CD4-positive, alpha-beta memory T cell (primary cell): ENCODE measurements at places on chromosomes 5 and 9. TPM values are rescaled to one million over a fixed set of nuclear protein-coding genes. Genes with fewer than 3 reads are reported as not detected.

GRCh38 chr5:6076341-6077239, 301.8 kb downstream of the MED10 start:
- H3K4me1 ChIP-seq: no peaks in the 10 kb centered on the region
- DNase-seq: no peak
- no peak overlapping the region for H3K27ac ChIP-seq
- no peaks in the 10 kb centered on the region for H3K27me3 ChIP-seq
- H3K4me3 ChIP-seq: no peak overlapping the region

DNA sequence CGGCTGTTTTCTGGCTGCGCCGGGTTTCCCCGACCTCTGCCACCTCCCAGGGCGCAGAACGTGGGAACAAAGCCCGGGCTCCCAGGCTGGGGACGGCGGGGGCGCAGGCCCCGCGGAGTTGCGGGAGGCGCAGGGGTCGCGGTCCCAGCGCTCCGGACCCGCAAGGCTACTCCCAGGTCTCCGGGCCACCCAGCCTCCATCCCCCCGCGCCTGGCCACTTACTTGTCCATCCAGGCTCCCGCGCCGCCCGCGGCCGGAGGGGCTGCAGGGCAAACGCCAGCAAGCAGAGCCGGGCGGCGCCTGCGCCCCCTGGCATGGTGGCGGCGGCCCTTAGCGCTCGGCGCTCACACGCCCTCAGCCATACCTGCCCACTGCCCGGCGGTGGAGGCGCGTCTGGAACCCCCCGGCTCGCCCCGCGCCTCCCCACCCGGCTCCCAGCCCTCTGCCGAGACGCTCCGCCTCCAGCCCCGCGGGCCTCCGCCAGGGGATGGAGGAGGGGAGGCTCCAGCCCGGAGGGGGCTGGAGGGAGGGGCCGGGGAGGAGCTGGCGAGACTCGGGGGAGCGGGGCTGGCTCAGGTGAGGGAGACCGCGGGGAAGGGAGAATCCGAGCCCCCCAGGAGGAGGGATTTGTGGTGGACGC, at the start of gene ADAM19:
TSS of gene ADAM19 (minus strand) at position 395 of the 640 bp plus-strand sequence. CDS start at position 316, 79 bp downstream.
- DNase-seq: peak; percentile 53
- H3K27ac ChIP-seq: peak within 1 kb of the TSS; percentile 73
- no peaks in the 10 kb centered on the region for H3K36me3 ChIP-seq
- H3K4me3 ChIP-seq: peak within 1 kb of the TSS; percentile 82
- H3K4me1 ChIP-seq: peaks cover 51% of the 10 kb centered on the region

The CTSV gene
- not detected for total RNA-seq

DNA sequence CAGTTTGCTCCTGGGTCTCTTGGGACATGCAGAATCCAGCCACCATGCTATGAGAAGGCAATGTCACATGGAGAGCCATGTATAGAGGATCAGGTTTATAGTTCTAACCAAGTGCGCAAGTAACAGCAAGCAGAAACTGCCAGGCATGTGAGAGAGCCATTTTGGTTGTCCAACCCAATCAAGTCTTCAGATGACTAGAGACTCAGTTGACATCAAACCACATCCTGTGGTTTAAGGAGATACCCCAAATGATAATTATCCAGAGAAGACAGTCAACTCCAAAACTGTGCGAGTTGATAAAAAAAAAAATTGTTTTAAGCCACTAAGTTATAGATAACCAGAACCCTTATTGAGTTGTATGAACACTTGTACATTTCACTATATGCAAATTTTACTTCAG, 40.2 kb downstream of the TMEM232 start:
- no peak for DNase-seq
- H3K4me3 ChIP-seq: no peak overlapping the region
- no peaks in the 10 kb centered on the region for H3K27me3 ChIP-seq
- no peak overlapping the region for H3K27ac ChIP-seq
- H3K4me1 ChIP-seq: no peaks in the 10 kb centered on the region

The SYNPO gene
- not detected for total RNA-seq

The MLANA gene
- not detected for total RNA-seq

- no peak overlapping the region for H3K27ac ChIP-seq
- H3K4me1 ChIP-seq: peaks cover 5% of the 10 kb centered on the region
- no peaks in the 10 kb centered on the region for H3K27me3 ChIP-seq
- H3K4me3 ChIP-seq: no peak overlapping the region
- DNase-seq: no peak
Measured at GRCh38 chr9:20479419-20480155, 142.7 kb downstream of the MLLT3 start.

DNA sequence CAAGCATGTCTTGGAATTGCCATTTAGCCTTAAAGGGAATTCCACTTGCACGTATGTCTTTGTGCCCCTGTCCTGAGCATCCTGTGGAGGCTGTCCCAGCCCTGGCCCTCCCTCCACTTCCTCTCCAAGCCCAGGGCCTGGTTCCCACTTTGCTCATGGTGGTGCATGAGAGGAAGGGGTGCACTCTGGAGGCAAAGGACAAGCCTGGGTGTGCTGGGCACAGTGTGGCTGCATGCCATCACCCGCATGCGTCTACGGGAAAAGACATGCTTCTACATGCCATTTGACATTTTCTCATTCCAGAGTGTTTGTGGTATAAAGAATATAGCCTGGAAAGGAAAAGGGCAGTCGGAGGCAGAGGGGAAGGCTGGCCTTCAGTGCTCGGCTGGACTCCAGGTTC, 7.2 kb upstream of the IRX2 start:
- DNase-seq: no peak
- H3K4me3 ChIP-seq: no peak overlapping the region
- no peaks in the 10 kb centered on the region for H3K4me1 ChIP-seq

DNA sequence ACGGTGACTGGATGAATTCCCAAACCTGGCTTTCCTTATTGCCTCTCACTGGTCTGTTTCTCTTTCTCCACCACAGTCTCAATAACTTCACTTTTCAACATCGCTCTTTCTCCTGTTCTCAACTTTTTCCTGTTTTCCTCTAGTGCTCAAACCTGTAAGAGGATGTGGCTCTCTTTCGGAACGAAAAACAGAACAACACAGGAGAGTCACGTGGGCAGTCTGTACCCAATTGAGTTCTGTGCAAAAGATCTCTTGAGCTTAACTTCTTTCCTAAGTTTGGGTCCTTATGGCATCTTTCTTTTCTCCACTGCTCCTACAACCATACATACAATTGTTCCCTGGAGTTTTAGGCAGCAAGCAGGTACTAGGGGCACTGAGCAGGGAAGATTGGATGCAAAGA, 8.9 kb downstream of the HAVCR1 start:
- DNase-seq: no peak
- H3K27me3 ChIP-seq: no peaks in the 10 kb centered on the region
- H3K36me3 ChIP-seq: no peaks in the 10 kb centered on the region
- peak overlapping the region; percentile 18 for H3K4me3 ChIP-seq

DNA sequence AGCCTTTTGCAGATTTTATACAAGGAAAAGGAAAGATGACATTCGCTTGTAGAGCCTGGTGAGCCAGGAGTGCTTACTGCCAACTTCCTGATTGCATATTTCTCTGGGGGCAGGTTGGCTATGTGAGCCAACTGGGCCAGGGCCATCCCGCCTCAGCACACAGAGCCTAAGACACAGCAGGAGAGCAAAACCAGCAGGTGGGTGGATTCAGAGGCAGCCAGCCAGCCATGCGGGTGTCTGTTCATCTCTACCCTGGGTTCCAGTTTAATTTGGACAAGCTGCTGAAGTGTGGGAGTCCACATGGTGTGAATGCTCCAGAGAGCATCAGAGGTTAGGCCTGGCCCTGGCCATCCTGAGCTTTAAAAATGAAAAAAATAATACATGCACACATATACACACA, 291.4 kb downstream of the ARHGEF28 start:
- H3K36me3 ChIP-seq: no peaks in the 10 kb centered on the region
- H3K27me3 ChIP-seq: no peaks in the 10 kb centered on the region
- no peaks in the 10 kb centered on the region for H3K4me1 ChIP-seq
- DNase-seq: no peak

The MAP3K1 gene
- 146 TPM for total RNA-seq

- no peaks in the 10 kb centered on the region for H3K4me1 ChIP-seq
- no peak overlapping the region for H3K4me3 ChIP-seq
- no peaks in the 10 kb centered on the region for H3K36me3 ChIP-seq
Measured at GRCh38 chr9:37952731-37953130, 48.8 kb upstream of the SLC25A51 start.

DNA sequence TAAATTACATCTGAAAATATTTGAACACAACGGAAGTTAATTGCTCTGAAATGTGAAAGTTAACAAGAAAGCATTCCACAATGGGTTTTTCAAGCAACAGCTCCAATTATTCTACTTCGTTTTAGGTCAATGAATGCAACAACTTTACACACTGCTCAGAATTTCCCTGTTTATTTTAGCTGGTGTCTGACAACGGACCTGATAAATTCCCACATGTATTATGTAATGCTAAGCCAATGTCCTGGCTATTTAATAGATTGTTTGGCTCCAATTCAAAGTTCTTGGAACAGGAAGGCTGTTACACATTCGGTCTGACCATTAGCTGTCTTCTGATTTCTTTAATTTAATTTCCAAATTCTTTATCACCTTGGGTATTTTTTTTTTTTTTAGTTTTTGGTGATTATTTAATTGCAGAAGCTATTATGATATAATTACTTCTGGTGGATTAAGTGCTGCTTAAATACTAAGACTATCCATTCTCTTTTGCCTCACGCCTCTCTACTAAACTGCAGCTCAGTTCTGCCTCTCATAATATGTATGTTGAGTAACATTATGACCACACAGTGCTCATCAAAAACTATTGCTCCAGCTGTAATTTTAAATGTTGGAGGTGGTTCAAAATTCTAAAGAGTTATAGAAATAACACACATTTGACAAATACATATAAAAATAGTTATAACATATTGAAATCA, 57.9 kb downstream of the MEF2C start:
- no peaks in the 10 kb centered on the region for H3K27me3 ChIP-seq
- no peak for DNase-seq
- no peaks in the 10 kb centered on the region for H3K36me3 ChIP-seq
- no peak overlapping the region for H3K27ac ChIP-seq
- H3K4me3 ChIP-seq: no peak overlapping the region

DNA sequence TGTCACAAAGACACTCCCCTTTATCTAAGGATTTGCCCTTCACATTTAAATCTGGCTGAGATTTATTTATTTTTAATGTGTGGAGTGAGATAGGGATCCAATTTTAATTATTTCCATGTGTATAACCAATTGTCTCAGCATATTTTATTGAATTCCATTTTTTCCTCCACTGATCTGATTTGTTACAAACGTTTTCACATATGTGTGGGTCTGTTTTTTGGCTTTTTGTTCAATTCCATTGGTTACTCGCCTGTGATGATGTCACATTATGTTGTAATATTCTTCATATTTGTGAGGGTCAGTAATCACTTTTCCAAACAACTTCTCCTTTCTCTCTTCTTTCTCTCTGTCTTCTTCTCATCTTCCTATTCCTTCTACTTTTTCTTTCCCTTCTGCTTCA, 278.3 kb upstream of the RFX3 start:
- no peaks in the 10 kb centered on the region for H3K36me3 ChIP-seq
- no peak overlapping the region for H3K27ac ChIP-seq
- no peak for DNase-seq
- no peaks in the 10 kb centered on the region for H3K27me3 ChIP-seq
- no peak overlapping the region for H3K4me3 ChIP-seq
- H3K4me1 ChIP-seq: no peaks in the 10 kb centered on the region

- no peaks in the 10 kb centered on the region for H3K36me3 ChIP-seq
- no peaks in the 10 kb centered on the region for H3K27me3 ChIP-seq
- H3K4me3 ChIP-seq: no peak overlapping the region
- no peak for DNase-seq
- no peak overlapping the region for H3K27ac ChIP-seq
- H3K4me1 ChIP-seq: no peaks in the 10 kb centered on the region
Measured at GRCh38 chr9:12819436-12820185, 44.8 kb downstream of the LURAP1L start.

DNA sequence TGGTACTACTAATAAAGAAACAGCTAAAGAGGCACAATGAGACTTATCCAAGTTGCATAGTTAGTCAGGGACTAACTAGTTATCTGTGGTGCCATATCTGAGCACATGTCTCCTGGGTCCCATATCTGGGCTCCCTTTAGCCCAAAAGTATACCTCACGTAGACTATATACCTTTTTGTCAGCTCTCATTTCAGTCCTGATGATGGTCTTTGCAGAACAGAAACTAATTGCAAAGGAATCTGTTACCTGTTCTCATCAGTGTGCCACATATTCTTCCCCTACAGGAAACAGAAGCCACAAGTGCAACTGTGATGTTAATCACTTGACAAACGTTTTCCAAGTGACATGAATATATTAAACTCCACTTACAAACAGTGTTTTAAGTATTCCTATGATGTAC, 395.2 kb downstream of the KIAA0825 start:
- no peak overlapping the region for H3K4me3 ChIP-seq
- H3K36me3 ChIP-seq: no peaks in the 10 kb centered on the region
- H3K27ac ChIP-seq: no peak overlapping the region
- DNase-seq: no peak

The GCNT4 gene
- total RNA-seq: 30.8 TPM

DNA sequence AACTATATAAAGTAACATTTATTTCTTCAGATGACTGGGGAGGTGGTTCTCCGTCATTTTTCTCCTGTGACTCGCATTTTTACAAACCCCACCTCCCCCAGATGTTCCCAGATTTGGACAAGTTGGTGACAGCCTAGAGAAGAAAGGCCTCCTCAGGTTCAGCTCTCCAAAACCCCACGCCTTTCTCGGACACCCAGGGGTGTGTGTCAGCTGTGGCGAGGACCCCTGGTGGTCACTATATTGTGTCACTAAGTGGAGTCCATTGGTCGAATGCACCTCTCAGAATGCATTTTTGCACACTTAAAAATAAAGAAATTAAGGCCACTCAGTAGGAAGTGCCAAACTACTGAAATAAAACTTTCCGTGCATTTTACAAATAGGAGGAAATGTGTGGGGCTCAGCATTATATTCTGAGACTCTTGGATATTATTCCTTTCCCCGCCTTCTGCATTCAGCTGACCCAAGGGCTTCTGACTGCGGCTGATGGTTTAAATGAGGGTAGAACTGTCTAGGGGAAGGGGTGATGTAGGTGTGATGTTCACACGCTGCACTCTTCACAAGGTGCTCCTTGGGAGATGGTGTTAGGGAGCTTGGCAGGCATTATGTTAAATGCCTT, 47.6 kb downstream of the ACO1 start:
- no peaks in the 10 kb centered on the region for H3K4me1 ChIP-seq
- no peak for DNase-seq
- H3K4me3 ChIP-seq: no peak overlapping the region

The CDX1 gene
- not detected for total RNA-seq

- H3K36me3 ChIP-seq: no peaks in the 10 kb centered on the region
- no peak overlapping the region for H3K4me3 ChIP-seq
- no peaks in the 10 kb centered on the region for H3K4me1 ChIP-seq
Measured at GRCh38 chr9:105354448-105354847, 93.4 kb upstream of the FSD1L start.

- H3K36me3 ChIP-seq: no peaks in the 10 kb centered on the region
- no peaks in the 10 kb centered on the region for H3K4me1 ChIP-seq
- H3K27me3 ChIP-seq: peaks cover 10% of the 10 kb centered on the region
- DNase-seq: no peak
- H3K4me3 ChIP-seq: no peak within 1 kb of the TSS
- no peak within 1 kb of the TSS for H3K27ac ChIP-seq
Measured at GRCh38 chr5:31193591-31194467, at the start of gene CDH6. Gene CDH6 (plus strand): TSS chr5:31193686. CDS start chr5:31267474, 73,788 bp downstream.
